ENCODE measurements at places on chromosomes 11 and 22.

DNA sequence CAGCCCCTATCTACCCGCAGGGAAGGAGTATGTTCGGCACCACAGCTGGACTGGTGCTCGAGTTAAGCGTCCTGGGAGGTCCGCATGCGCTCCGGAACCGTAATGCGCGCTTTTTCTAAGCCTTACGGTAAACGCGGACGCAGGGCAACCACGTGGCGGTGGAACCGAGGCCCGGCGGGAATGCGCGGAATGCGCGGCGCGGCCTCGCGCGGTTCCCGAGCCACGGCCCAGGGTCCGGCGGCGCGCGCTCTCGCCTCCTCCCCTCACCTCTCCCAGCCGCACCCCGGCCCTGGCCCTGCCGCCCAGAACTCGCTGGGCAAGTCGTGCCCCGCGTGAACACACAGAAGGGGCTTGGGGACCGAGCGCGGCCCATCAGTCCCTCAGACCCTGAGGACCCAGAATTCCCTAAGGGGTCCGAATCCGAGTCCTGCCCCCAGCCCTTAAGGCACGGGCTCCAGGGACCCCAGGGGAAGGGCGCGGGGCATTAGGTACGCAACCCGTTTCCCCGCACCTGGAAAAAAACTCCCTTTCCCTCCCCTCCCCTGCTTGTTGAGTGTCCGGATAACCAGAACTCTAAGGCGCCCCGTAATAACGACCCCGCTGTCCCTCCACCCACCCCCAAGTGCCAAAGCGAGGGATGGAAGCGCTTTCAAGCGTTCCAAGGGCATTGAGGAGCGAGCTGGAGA, 4.3 kb upstream of the CCND1 start:
- peak; percentile 91 for DNase-seq

- DNase-seq, result no peak
Observed at GRCh38 chr11:72405009-72405408, 29.3 kb downstream of the CLPB start.

DNA sequence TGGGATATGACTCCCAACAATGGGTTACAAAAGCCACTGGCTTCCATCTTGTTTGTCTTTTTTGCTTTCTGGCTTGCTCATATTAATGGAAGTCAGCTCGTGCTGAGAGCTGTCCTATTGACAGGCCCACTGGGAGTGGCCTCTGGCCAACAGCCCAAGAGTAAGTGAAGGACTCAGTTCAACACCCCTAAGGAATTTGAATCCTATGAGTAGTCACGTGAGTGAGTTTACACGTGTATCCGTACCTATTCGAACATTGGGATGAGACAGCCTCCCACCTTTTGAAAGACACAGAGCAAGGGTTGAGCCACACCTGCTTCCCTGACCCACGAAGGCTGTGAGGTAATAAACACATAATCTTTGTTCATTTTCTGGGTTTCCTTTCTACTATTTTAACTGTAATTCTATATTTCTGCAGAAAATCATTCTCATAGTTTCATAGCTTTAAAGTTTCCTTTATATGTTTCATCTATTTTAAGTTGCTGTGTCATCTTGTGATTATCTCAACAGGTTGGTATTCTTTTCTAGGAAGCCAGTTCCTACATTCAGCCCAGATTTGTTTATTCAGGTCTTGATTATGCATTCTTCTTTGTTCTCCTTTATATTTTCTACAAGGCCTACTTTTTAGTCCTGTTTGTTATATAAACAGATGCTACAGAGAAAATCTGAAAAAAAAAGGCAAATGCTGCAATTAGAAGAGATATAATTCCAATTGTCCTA, 802.3 kb downstream of the CNTN5 start:
- DNase-seq, result no peak

DNA sequence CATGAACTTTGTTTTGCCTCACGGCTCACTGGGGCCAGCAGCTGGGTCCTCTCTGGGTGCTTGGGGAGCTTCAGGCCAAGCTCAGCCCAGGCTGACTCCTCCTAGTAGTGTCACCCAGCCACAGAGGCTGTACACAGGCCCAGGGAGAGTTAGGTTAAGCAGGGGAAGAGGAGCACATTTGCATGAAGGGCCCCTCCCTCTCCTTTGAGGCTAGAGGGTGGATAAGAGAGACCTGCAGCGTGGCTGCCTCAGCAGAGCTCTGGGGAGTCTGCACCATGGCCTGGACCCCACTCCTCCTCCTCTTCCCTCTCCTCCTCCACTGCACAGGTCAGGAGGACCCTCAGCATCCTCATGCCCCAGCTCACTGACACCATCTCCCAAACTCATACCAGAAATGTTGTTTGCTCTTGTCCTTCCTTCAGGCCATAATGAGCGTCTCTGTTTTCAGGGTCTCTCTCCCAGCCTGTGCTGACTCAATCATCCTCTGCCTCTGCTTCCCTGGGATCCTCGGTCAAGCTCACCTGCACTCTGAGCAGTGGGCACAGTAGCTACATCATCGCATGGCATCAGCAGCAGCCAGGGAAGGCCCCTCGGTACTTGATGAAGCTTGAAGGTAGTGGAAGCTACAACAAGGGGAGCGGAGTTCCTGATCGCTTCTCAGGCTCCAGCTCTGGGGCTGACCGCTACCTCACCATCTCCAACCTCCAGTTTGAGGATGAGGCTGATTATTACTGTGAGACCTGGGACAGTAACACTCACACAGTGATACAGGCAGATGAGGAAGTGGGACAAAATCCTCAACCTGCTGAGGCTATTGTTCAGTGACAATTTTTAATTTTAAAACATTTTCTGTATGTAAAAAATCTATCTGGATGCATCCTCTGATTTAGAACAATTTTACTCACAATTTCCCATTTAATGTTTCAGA, 82.4 kb upstream of the VPREB1 start:
- DNase-seq, result no peak

DNA sequence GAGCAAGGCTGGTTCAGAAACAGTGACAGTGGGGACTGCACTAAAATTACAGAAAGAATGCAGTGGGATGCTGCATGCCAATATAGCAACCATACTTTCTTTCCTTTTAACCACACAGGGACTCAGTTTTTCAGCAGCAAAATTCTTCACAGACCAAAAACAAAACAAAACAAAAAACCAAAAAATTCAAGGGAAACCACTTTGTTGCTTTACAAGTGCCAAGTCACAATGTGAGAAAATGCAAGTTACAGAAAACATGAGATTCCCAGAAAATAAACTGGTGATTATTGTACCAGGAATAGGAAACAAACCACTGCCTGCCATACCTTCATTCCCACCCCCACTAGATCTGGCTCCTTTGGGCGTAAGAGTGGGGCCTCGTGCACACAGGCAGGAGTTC, 52.6 kb downstream of the TENM4 start:
- no peak for DNase-seq

- DNase-seq, result peak; percentile 96
Observed at GRCh38 chr11:6320411-6321155, at the start of gene CAVIN3. Gene CAVIN3 (minus strand): TSS chr11:6320501. CDS start chr11:6320476, 25 bp downstream.

GRCh38 chr22:23256986-23257888, 76.9 kb downstream of the BCR start:
- DNase-seq, result peak; percentile 17

DNA sequence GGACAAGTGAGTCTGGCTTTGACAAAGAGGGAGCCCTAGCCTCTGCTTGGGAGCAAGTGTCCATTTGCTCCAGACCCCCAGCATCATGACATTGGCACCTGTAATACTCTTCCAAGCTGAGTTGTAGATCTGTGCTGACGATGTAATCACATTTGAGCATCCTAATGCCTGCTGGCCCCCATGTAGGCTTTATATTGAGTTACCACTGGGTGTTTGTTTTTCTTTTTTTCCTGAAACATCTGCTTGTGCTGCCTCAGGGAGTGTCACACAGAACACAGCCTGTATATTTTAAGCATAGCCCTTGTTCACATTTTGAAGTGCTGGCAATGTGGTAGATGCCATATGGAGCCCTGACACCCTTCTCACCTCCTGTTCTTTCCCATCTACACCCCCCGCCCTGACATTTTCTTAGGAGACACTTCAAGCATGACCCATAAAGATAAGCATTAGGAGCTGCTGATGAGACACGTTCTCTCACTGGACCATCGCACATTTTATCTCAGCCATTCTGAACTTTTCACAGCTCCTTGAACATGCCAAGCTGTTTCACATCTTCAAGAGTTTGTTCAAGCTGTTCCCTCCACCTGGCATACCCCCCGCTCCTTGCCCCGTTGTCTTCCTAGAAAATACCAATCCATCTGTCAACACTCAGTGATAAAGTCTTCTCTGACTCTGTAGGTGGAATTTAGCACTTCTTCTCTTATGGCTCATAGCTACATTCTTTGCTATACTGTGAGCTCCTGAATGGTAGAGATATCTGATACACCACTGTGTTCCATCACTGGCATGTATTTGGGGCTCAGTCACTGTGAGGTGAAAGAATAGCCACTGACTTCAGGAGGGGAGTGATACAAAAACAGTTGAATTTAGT, 128.7 kb downstream of the TRIM44 start:
- no peak for DNase-seq

DNA sequence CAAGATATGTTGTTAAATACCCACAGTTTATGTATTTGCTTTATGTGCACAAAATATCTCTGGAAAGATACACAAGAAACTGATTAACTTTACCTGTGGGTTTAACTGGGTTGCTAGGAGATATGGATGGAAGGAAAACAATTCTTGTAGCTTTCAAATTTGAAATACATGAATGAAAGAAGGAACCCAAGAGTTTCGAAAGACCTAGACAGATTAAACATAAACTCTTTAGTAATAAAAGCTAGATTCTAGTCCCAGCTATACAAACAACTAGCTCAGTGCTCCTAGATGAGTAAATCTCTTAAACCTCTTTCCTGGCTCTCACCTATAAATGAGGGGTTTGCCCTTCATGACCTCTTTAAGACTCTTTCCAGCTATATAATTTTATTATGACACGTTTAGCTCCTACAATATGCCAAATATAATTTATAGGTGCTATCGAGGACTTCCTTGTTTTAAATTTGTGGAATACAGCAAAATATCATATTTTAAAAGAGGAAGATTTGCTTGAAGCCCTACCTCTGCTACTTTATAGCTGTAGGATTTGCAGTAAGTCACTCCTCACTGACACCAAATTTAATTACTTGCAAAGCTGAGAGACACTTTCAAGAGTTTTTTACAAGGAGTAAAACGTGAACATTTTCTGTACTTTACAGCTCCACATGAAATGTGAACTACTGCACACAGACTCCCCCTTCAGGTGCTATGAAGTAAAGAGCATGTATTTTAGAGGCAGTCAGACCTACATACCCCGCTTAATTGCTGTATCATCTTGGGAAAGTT, 50.7 kb downstream of the RRAS2 start:
- peak; percentile 48 for DNase-seq

DNA sequence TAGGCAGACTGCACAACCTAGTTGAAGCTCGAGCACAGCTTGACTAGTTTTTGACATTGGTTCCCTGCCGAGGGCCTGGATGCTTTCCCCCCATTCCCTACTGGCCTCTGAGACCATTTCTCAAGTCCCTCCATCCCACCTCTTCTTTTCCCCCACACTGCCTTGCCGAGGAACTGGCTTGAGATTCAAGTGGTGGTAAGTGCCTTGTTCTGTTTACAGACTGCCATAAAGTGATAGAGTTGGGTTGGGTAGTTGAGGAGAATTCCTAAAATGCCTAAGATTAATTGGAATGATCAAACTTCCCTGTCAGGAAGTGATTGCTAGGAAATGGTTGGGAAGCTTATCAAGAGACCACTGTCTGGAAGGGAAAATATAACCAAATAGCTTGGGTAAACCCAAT, 16.2 kb downstream of the MRPL16 start:
- DNase-seq, result no peak

- no peak for DNase-seq
Observed at GRCh38 chr11:108726077-108726800, 61.4 kb downstream of the DDX10 start.

DNA sequence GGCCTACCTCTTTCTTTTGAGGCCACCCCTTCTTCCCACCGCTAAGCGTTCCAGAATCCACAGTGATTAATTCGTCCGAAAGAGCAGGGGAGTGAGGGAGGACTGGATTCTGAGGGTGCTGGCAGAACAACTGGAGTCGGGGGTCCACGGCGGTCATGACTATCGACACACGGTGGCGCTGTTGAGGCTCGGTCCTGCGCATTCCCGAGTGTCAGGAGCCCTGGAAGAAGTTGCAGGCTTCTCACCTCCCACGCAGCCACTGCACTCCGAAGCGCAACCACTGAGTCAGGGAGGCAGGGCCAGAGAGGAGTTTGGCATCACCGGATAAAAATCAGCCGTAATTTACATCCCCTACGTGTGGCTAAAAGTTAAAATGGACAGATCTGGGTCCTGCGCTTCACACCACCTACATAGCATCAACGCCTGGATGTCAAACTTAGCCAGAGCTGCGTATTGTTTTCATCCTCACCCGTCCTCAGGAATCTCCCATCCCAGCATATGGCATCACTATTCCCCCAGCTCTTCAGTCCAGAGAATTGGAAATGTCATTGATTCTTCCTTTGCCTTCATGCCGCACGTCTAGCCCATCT, 10.7 kb upstream of the CTSF start:
- peak; percentile 67 for DNase-seq

- DNase-seq, result no peak
Observed at GRCh38 chr11:6194065-6194581, 4.9 kb upstream of the OR52W1 start.

DNA sequence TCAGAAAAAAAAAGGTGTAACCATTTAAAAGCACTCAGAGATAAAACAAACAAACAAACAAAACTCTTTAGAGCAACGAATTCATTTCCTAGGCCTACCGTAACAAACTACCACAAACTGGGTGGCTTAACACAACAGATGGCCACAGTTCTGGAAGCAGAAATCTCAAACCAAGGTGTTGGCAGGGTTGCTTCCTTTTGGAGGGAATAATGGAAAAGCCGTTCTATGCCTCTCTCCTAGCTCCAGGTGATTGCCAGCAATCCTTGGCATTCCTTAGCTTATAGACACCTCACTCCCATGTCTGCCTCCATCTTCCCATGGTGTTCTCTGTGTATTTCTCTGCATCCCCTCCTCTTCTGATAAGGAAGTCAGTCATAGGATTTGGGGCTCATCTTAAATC, 200.4 kb downstream of the RAB38 start:
- no peak for DNase-seq

- no peak for DNase-seq
Observed at GRCh38 chr11:119723952-119724325, 5.1 kb downstream of the NECTIN1 start.

- peak; percentile 63 for DNase-seq
Observed at GRCh38 chr22:36374603-36375024, 13.2 kb downstream of the MYH9 start.

DNA sequence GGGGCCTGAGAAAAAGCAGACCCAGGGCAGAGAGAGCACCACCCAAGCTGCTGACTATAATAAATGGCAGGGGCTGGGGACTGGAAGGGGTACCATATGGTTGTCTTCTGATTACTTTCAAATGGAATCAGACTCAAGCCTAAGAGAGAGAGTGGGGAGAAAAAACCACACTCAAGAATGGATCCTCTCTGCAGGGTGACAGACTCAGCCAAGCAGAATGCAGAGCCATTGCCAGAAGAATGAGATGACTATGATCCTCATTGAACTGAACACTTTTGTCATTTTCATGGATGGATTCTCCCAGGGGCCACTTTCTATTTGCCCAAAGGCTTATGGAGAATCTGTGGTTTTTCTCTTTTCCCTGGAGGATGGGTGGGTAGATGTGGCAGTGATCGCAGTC, 8.7 kb downstream of the UBASH3B start:
- no peak for DNase-seq

Data from RPMI7951 (cell line).